Activated CD4-positive, alpha-beta T cell treated with anti-CD3 and anti-CD28 coated beads, Interleukin-2, amount 50 U/mL, for 48 hours (primary cell): ENCODE measurements at places on chromosomes 7 and 10.

GRCh38 chr10:46053534-46054434 lies 7.7 kb upstream of the MSMB start:
- no peak for DNase-seq

- DNase-seq = no peak
These were observed 128.9 kb upstream of the NANOS1 start for GRCh38 chr10:118900617-118901016.

DNA sequence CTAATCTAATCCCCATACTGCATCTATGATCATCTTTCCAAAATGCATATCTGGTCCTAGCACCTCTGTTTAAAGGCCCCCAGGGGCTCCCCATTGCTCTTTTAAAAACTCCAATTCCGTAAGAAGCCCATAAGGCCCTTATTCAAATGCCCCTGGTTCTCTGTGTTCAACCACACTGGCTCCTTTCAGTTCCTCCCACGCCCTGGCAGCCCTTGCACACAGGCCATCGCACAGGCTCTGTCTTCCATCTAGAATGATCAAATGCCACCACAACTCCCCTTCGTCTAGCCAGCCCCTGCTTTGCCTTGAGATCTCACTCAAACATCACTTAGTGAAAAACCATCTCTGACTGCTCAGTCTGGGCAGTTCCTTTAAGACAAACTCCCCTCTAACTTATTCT lies 112.9 kb upstream of the LYZL2 start:
- DNase-seq = peak; percentile 37

- DNase-seq = no peak
These were observed 16.4 kb upstream of the CTTNBP2 start for GRCh38 chr7:117889611-117890010.

- DNase-seq = no peak
These were observed 5.2 kb downstream of the GHRHR start for GRCh38 chr7:30968747-30969603.
